Body of pancreas (tissue), 4 donors: ENCODE measurements at places on chromosomes 16 and 17. TPM values are rescaled to one million over a fixed set of nuclear protein-coding genes. Genes with fewer than 3 reads are reported as not detected.
A peak's percentile ranks its signal among the peaks of the same experiment; 100 is the strongest.

- no peak overlapping the region for H3K4me3 ChIP-seq
- H3K27ac ChIP-seq = no peak overlapping the region
- H3K27me3 ChIP-seq = no peaks in the 10 kb centered on the region
- no peak for DNase-seq
These were observed 143.4 kb downstream of the VPS53 start for GRCh38 chr17:571224-571623.

GRCh38 chr17:55770196-55770870 lies 19.5 kb downstream of the PCTP start:
- H3K4me3 ChIP-seq = no peak overlapping the region
- H3K4me1 ChIP-seq = no peaks in the 10 kb centered on the region
- peaks cover 5% of the 10 kb centered on the region for H3K36me3 ChIP-seq

DNA sequence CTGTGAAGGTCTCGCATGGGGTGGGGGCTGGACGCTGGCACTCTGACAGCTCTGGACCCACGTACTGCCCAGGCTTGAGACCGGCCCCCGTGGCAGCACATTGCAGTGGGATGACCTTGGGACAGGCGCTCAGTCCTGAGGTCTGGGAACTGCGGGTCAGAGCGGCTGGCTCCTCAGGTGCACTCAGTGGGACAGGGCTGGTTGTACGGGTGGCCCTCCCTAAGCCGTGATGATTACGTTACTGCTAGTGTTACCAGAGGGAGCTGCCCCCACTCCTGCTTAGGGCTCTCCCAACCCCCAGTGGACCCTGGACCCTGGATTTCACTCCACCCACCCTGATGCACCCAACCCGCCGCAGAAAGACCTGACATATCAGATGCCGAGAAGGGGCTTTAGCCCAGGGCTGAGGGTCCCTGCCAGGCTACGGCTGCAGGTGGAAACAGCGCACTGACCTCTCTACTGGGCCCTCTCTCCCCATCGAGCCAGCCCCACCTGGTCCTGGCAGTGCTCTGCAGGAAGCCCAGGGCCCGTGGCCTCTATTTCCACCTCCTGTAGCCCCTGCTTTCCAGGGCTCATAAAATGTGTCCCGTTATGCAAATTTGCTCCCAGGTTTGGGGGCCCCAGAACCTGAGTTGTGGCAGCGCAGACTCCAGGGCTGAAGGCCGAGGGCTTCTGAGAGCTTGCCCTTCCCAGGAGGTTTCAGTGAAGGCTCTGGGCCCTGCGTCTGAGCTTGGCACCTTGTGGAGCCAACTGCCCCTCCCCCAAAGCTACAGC lies 77.2 kb downstream of the RTN4RL1 start:
- no peak overlapping the region for H3K27ac ChIP-seq
- no peak for DNase-seq
- no peaks in the 10 kb centered on the region for H3K27me3 ChIP-seq
- H3K4me3 ChIP-seq = no peak overlapping the region
- H3K36me3 ChIP-seq = no peaks in the 10 kb centered on the region

DNA sequence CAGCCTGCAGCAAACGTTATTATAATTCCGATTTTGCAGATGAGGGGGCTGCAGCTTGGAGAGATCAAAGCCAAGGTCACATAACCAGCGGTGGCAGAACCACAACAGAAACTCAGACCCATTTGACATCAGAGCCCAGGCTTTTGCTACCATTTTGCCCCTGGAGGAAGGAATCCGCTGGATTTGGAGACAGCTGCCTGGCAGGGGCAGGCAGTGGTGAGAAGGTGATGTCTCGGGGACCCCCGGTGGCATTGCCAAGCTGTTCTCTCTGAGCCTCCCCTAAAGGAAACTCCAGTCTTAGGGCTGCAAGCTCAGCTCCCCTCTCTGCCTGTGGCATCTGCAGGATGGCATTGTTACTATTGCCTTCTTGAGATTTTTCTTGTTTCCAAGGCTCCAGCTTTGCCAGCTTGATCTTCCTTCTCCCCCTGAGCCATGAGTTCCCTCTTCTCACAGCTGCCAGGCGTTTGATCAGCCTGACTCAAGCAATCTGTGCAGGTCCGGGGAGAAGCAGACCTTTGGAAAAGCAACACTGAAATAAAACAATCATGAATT lies 40.8 kb downstream of the AIPL1 start:
- H3K27ac ChIP-seq = no peak overlapping the region
- H3K27me3 ChIP-seq = no peaks in the 10 kb centered on the region
- DNase-seq = no peak
- H3K36me3 ChIP-seq = no peaks in the 10 kb centered on the region
- H3K4me3 ChIP-seq = no peak overlapping the region

DNA sequence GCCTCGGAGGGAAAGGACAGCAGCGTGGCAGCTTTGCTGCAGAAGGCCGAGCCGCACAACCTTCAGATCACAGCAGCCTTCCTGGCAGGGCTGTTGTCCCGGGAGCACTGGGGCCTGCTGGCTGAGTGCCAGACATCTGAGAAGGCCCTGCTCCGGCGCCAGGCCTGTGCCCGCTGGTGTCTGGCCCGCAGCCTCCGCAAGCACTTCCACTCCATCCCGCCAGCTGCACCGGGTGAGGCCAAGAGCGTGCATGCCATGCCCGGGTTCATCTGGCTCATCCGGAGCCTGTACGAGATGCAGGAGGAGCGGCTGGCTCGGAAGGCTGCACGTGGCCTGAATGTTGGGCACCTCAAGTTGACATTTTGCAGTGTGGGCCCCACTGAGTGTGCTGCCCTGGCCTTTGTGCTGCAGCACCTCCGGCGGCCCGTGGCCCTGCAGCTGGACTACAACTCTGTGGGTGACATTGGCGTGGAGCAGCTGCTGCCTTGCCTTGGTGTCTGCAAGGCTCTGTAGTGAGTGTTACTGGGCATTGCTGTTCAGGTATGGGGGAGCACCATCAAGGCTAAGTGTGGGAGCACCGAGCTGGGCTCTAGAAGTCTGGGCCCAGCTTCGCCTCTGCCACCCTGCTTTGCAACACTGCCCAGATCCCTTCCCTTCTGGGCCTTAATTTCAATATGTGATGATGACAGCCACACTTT lies 18.6 kb downstream of the NOD2 start:
- no peaks in the 10 kb centered on the region for H3K4me1 ChIP-seq
- H3K27me3 ChIP-seq = no peaks in the 10 kb centered on the region
- H3K36me3 ChIP-seq = no peaks in the 10 kb centered on the region
- peak; percentile 24 for DNase-seq
- H3K27ac ChIP-seq = no peak overlapping the region

DNA sequence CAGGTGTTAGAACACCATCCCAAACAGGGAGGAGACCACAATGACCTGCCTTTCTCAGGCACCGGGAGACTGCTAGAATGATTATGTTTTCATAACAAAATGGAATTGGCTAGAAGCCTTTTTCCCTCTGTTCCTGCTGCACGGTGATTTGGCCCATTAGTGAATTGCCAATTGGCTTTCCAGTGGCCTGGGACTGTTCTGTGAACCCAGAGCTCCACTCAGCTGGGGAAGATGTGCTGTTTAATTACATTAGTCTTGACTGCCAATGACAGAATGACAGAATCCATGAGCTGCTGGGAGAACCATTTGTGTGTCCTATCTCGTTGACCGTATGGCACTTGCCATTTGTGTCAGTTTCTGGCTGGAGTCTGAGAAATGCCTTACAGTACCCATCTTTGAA lies 242.9 kb downstream of the CDH11 start:
- H3K27me3 ChIP-seq = no peaks in the 10 kb centered on the region
- DNase-seq = no peak
- no peaks in the 10 kb centered on the region for H3K4me1 ChIP-seq
- H3K27ac ChIP-seq = no peak overlapping the region

DNA sequence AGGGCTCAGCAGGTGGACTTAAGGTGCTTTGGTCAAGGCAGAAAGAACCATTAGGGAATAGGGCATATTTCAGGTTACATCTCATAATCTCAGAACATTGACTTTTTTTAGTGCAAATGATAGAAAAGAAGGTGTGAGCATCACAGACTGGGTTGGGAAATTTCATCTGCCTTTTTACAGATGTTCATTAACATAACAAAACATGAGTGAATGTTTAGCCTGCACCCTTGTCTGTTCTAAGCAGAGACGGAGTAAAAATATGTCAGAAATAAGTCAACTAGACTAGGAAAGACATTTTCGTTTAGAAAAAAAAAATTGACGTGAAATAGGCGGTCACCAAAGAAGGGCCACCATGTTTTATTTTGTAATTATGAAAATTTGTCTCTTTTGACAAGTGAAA lies 127.5 kb upstream of the CDH13 start:
- H3K36me3 ChIP-seq = no peaks in the 10 kb centered on the region
- no peak overlapping the region for H3K4me3 ChIP-seq
- H3K27me3 ChIP-seq = no peaks in the 10 kb centered on the region
- H3K4me1 ChIP-seq = no peaks in the 10 kb centered on the region

DNA sequence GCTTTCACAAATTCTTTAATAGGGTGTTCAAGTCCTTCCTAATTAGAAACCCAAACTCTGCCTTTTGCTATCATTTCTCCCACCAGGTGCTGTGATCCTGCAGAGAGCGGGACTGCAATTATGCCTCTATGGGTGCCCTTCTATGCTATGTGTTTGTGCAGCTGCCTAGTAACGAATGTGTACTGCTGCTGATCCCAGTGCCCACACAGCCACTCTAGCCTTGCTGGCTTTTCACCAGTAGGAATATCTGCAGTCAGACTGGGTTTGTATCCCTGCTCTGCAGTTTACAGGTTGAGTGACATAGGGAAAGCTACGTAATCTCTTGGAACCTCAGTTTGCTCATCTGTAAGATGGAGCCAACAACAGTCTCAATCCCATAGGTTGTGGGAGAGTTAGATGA lies 179.6 kb upstream of the IRX3 start:
- no peak overlapping the region for H3K27ac ChIP-seq
- no peaks in the 10 kb centered on the region for H3K4me1 ChIP-seq
- no peak for DNase-seq
- H3K4me3 ChIP-seq = no peak overlapping the region
- no peaks in the 10 kb centered on the region for H3K27me3 ChIP-seq

- no peaks in the 10 kb centered on the region for H3K36me3 ChIP-seq
- no peak overlapping the region for H3K4me3 ChIP-seq
- H3K4me1 ChIP-seq = peaks cover 10% of the 10 kb centered on the region
- no peak overlapping the region for H3K27ac ChIP-seq
- no peak for DNase-seq
These were observed 14.7 kb upstream of the SEZ6 start for GRCh38 chr17:29020576-29020975.

VWA3A gene
- total RNA-seq = 0.52 TPM

ODAD4 gene
- total RNA-seq = 0.66 TPM

ITGA2B gene
- 0.33 TPM for total RNA-seq

REXO5 gene
- 3.6 TPM for total RNA-seq

TP53TG3B gene
- total RNA-seq = not detected

KRT25 gene
- not detected for total RNA-seq

SPATA22 gene
- total RNA-seq = not detected

MEIOC gene
- not detected for total RNA-seq
